Fibroblast of the aortic adventitia (primary cell): ENCODE measurements at places on chromosomes 2 and 18.
A peak's percentile ranks its signal among the peaks of the same experiment; 100 is the strongest.

DNA sequence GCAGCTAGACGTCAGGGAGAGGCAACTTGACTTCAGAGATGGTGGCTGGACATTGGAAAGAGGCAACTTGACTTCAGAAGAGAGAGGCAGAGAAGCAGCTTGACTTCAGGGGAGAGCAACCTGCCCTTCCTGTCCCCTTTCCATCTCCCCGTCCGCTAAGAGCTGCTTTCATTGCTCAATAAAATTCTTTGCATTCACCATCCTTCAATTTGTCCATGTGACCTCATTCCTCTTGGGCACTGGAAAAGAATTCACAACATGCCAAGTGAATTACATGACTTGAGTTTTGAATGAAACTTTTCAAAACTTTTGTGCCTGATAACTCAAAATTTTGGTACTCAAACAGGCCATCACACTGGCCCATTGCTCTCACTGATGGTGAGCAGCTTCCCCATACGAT is 158.9 kb downstream of the DPP4 start:
- no peak for DNase-seq

DNA sequence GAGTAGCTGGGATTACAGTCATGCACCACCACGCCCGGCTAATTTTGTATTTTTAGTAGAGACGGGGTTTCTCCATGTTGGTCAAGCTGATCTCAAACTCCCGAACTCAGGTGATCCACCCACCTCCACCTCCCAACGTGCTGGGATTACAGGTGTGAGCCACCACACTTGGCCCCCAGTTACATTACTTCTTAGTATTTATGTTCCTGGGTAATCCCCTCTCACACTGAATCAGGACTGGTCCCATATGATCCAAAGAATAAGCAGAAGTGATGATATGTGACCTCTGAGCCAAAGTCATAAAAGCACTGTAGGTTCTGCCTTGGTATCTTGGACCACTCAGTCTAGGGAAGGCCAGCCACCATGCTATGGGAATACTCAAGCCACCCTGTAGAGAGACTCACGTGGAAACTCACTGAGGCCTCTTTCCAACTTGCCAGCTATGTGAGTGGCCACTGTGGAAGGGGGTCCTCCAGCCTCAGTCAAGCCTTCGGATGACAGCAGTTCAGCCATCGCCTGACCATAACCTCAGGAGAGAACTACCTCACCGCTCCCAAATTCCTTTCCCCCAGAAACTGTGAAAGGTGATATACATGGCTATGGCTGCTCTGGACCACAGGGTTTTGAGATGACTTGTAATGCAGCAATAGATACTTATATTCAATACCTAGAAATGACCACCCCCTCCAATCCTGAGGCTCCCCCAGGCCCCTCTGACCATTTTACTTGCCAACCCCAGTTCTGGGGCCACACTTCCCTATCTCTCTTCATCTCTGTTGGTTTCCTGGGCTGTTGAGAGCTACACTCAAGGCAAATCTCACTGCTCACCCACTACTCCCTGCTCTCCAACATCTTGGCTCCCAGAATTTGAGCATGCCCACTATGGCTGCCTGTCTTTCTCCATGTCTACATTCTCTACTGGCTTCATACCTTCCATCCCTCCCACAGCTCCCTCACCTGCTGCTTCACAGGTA is 80.5 kb downstream of the DDX1 start:
- DNase-seq, result no peak

GRCh38 chr2:45922577-45922988 is 271.1 kb downstream of the PRKCE start:
- DNase-seq, result peak; percentile 75

DNA sequence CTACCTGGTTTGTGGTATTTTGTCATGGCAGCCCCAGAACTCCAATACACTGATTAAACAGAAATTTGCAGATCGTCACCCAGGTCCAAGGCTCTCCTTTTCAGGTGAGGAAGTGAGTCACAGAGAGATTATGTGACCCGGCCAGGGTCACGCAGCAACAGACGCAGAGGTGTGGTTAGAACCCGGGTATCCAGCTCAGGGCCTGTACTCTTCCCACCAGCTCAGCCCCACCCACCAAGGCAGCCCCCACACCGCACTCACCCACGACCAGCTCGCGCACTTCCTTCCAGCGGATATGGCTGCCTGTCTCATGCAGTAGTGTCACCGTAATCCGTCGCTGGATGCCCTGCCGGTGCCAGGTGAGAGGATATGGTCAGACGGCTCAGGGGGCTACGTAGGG is 48.1 kb downstream of the AQP12A start:
- DNase-seq, result no peak

- no peak for DNase-seq
Observed at GRCh38 chr2:235382179-235382578, 111.7 kb upstream of the AGAP1 start.

GRCh38 chr2:25201794-25202193 is 33.4 kb upstream of the POMC start:
- no peak for DNase-seq

DNA sequence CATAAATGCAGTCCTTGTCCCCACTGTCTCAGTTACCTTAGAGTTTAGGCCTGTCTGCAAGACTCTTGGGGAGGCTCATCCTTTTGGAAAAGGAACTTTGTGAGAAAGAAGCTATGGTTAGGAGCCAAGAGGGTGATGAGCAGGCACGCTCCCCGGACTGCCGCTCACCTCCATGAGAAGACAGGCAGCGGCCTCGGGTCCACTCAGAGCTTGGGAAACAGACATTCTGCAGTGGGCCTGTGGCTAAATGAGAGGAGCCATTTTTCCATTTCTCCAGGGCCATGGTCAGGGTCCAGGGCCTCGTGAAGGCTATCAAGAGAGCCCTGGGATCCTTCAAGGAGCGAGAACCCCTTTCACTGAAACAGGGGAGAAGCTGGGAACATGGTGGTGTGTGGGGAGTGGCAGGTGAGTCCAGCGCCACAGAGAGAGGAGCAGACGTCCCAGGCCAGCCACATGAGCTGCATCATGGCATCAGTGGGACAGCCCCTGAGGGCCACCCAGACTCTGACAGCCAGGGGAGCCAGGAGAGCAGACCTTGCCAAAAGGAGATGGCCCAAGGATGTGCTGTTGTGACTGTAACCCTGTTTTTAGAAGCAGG is 4.0 kb upstream of the TEX51 start:
- no peak for DNase-seq

- no peak for DNase-seq
Observed at GRCh38 chr2:42897358-42897757, 105.0 kb upstream of the HAAO start.

DNA sequence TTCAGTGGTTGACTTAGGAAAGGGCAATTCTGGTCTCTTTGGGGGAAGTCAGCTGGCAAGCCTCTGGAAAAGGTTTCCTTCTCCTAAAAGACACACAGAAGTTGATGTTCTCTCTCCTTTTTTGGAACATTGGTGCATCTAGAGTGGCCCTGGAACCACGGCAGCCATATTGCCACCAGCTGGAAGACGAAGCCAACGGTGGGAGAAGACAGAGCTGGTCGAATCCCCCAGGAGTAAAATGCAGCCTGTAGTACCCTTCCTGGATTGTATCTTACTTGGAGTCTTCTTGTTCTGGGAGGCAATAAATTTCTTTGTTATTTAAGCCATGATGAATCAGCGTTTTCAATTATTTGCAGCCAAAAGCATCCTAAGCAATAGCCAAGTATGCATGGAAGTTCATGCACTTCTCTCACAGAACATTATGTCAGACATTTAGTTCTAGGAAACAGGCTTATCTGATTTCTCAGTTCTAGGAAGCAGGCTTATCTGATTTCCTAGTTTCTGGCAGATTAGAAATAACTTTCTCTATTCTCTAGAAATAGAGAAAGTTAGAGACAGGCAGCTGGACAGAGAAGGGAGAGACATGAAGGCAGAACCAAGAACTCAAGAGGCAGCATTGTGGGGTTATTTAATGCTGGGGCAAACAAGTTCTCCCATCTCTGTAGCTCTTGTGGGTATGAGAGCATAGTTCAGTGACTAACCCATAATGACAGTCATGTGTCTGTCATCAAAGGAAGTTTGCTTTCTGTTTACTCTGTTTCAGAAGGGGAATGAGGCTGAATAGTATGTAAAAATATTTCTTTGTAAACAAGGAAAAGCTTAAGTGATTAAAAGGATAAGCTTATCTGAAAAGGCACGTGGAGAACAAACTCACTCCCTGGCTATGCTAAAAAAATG is 40.5 kb upstream of the NABP1 start:
- peak; percentile 85 for DNase-seq

DNA sequence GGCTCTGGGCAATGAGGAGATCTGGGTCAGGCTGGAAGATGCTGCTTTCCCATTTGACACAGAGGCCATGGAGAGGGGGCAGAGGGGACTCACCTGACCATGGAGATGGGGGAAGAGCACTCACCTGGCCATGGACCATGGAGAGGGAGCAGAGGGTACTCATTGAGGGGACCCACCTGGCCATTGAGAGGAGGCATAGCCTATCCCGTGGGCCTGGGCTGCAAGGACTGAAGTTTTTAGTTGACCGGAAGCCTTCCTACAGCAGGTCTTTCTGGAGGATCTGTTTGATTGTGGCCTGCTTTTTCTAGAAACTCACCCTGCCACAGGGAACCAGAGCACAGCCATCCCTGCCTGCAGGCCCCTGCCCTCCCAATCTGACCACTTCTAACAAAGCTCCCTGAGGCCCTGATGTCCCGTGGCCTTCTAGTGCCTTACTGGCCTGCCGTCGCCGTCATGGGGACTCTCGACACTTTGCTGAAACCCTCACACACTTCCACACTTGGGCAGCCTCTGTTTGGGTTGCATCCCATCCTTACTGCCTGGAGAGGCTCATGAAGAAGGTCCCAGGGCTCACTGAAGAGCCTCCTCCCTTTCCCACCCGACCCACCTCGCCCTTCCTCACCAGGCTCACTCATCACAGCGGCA is 5.1 kb upstream of the PROM2 start:
- DNase-seq, result no peak

DNA sequence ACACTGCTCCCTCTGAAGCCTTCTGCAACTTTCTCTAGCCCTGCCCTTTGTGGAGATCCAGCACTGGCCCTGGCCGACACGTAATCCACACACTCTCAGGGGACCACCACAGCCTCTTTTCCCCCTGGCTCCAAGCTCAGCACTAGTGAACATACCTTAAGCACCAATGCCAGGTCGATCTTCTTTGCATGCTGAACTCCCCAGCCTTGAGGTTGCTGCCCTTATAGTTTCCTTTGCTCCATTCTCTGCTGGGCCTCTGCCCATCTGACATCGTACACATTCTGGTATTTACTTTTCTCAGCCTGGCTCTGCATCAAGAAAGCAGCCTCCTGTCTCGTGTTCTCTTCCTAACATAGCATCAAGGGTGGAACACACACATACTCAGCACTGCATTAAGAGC is 361.5 kb downstream of the LPIN1 start:
- peak; percentile 36 for DNase-seq

DNA sequence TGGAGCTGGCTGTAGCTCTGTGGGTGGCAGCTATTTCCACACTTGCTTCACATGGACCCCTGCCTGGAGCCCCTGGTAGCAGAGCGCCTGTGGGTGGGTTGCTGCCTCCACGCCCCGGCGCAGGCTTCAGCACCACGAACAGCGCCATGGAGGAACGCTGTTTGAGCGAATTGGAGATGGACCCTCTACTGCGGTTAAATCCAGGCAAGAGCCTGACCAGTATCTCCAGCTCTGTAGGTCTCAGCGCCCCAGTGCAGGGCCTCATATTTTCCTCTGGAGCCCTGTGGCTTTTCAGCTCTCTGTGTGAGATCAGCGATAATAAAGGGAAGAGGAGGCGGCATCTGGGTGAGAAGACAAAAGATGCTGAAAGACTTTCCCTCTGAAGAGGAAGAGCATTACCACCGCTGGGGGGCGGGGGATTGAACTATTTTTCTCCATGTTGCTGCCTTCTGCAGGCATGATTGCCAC is 12.0 kb downstream of the ONECUT2 start:
- peak; percentile 22 for DNase-seq

DNA sequence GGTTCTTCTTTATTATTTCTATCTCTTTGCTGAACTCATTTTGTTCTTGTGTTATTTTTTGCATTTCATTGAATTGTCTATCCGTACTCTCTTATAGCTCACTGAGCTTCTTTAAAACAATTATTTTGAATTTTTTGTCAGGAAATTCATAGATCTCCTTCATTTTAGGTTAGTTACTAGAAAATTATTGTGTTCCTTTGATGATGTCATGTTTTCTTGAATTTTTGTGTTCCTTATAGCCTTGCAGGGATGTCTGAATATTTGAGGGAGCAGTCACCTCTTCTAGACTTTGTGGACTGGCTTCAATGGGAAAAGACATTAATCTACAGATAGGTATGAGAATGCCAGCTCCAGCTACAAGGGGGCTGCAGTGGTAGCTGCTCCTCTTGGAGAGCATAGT is 20.7 kb upstream of the OSBPL6 start:
- no peak for DNase-seq

DNA sequence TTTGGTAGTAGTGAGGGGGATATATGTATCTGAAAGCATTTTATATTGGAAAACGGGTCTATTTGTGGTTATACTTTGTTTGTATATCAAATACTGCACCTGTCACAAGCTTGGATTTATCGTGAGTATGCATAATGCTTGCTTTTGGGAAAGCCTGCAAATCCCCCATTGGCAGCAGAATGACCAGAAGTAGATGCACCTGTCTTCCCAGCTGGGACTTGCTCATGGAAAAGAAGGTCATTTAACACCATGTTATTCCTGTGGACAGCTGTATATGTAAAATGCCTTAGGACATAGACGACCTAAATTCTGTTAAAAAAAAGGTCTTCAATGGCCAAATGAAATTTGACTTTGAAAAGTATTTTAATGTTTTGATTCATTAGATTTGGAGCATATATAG is 599.4 kb downstream of the XIRP2 start:
- no peak for DNase-seq

DNA sequence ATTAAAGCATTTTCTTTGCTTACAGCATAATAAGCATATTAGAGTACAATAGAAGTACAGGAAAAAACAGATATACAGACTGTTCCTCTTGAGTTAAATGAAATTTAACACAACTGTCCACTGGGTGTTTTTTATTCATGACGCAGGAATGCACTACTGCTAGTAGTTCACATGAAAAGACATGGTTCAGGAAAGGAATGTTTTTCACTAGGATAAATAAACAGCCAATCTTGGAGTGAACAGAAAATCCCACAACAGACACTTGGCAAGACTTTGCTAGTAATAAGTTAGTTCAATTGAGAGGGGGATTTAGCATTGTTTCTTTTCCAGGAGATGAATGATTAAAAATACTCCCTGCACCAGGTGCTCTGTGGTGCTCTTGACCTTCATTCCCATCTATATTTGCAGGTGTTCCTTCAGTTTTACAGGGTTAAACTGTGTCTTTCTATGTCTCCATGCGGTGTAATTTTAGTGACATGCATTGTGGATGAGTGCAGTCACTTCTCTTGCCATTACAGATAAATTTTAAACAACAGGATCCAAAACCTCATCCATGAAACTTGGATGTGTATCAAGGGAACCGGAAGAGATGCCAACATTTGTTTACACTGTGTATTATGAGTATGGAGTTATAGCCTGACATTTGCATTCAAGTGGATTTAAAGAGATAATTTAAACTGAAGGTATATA is 796.6 kb downstream of the DSC3 start:
- DNase-seq, result no peak

DNA sequence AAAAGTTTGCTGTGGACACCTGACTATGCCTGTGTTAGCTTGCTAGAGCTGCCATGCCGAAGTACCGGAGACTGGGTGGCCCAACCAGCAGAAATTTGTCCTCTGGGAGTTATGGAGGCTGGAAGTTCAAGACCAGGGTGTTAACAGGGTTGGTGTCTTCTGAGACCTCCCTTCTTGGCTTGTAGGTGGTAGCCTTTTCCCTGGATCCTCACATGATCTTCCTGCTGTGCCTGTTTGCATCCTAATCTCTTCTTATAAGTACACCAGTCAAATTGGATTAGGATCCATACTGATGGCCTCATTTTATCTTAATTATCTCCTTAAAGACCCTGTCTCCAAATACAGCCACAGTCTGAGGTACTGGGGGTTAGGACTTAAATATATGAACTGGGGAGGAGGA is 845 bp downstream of the TMEM177 start:
- DNase-seq, result no peak
